ENCODE measurements at places on chromosomes 7 and 10. TPM values are rescaled to one million over a fixed set of nuclear protein-coding genes. Genes with fewer than 3 reads are reported as not detected.

Gene SP8
- not detected for total RNA-seq

Gene PURB
- 18.7 TPM for total RNA-seq

Gene C7orf33
- not detected for total RNA-seq

GRCh38 chr10:22500656-22501340, 155.5 kb downstream of the SPAG6 start:
- H3K27me3 ChIP-seq, result no peaks in the 10 kb centered on the region
- no peak overlapping the region for H3K4me3 ChIP-seq
- no peaks in the 10 kb centered on the region for H3K36me3 ChIP-seq
- H3K27ac ChIP-seq, result no peak overlapping the region

DNA sequence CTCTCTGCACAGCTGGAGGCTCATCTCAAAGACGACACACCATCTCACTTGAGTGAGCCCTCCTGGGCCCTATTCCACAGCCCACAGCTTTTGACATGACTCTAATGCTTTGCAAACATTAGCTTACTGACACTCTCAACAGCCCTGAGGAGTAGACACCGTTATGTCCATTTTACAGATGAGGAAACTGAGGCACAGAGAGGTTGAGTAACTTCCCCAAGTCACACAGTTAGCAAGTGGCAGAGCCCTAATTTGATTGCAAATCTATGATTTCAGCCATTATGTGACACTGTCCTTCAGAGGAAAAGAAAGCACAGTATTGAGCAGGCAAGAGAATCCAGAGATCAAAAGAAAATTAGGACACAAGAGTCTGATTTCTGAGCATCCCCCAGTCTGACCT, 16.0 kb downstream of the SLC25A13 start:
- H3K36me3 ChIP-seq, result no peaks in the 10 kb centered on the region
- H3K27me3 ChIP-seq, result no peaks in the 10 kb centered on the region
- H3K4me3 ChIP-seq, result no peak overlapping the region
- no peak for DNase-seq
- peaks cover 32% of the 10 kb centered on the region for H3K4me1 ChIP-seq

DNA sequence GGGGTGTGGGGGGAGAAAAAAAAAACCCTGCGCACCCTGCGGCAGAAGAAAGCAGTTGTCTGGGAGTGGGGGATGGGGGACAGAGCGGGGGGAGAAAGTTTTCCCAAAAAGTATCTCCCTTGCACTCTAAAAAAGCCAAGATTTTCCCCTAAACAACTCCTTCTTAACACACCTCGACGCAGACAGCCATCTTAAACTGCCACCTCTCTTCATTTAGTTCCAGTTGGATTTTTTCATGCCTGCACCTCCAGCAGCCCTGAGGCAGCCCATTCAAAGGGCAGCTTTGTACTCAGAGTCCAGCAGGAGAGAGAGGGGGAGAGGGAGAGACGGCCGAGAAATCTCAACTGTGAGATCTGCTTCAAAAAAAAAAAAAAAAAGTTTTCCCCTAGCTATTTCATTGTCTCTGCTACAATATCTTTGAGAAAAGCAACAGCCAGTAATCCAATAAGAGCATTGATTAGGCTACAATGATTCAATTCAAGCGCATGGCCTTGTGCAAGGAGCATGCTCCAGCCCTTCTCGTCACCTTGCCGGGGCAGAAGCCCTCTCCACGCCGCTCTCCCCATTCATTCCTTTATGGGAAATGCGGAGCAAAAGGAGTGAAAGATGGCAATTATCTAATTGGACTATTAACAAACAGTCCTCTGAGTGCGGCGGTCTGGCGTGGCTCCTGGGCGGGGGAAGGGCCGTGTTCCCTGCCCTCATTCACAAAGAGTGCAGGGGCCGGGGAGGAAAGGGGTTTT, 939 bp upstream of the VAX1 start:
- H3K27me3 ChIP-seq, result peaks cover 79% of the 10 kb centered on the region
- no peak for DNase-seq
- no peak overlapping the region for H3K27ac ChIP-seq
- no peaks in the 10 kb centered on the region for H3K36me3 ChIP-seq
- H3K4me3 ChIP-seq, result no peak overlapping the region

DNA sequence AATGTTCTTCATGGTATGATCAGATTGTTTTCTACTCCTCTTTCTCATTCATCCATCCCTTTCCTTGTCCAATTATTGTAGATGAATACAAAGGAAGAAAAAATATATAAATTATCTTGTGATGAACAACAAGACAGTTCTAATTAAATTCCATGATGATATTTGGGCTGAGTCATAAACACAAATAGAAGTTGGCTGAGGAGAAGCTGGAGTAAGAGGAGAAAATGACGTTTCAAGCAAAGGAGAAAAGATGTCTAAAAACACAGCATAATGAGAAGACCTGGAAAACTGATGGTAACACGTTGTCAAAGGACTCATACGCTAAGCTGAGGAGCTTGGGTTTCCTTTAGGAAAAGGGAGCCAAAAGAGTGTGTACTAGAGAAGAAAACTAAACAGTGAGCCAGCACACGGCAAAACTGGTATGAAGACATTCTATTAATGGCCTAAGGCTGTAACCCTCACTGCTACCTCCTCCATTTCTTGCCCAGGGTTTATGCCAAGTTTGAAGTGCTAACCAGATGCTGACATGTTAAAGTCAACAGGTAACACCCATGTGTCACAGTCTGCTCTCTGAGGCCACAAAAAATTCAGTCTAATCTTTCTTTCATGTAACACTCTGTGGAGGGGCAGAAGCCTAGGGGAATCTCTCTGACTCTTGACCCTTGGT, 26.1 kb downstream of the ZFAND4 start:
- H3K4me3 ChIP-seq, result no peak overlapping the region
- no peak for DNase-seq
- H3K27ac ChIP-seq, result peak overlapping the region; percentile 64
- H3K36me3 ChIP-seq, result peaks cover 43% of the 10 kb centered on the region

GRCh38 chr7:45582868-45583277, 8.7 kb downstream of the ADCY1 start:
- H3K36me3 ChIP-seq, result no peaks in the 10 kb centered on the region
- H3K4me3 ChIP-seq, result no peak overlapping the region
- H3K4me1 ChIP-seq, result no peaks in the 10 kb centered on the region
- H3K27me3 ChIP-seq, result no peaks in the 10 kb centered on the region

DNA sequence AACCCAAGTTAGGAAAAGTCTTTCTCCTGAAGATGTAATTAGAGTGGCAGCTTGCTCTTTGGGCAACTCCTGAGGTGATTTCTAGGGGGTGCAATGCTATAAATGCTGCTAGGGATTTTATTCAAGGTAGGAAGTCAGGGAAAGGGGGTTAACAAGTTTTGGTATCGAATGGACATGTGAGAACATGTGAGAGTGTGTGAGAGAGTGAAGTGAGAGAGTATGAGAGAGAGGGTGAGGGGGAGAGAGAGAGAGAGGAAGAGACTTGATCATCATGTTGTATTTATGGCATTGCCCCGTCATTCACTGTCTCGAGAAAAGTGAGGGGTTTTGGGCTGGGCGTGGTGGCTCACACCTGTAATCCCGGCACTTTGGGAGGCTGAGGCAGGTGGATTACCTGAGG, 50.9 kb downstream of the MCU start:
- H3K27me3 ChIP-seq, result no peaks in the 10 kb centered on the region
- H3K4me3 ChIP-seq, result no peak overlapping the region
- no peak for DNase-seq
- no peaks in the 10 kb centered on the region for H3K36me3 ChIP-seq
- H3K4me1 ChIP-seq, result peaks cover 41% of the 10 kb centered on the region

- no peaks in the 10 kb centered on the region for H3K36me3 ChIP-seq
- H3K27me3 ChIP-seq, result no peaks in the 10 kb centered on the region
- H3K4me3 ChIP-seq, result no peak overlapping the region
Observed at GRCh38 chr7:69067397-69067796, 530.9 kb upstream of the AUTS2 start.

DNA sequence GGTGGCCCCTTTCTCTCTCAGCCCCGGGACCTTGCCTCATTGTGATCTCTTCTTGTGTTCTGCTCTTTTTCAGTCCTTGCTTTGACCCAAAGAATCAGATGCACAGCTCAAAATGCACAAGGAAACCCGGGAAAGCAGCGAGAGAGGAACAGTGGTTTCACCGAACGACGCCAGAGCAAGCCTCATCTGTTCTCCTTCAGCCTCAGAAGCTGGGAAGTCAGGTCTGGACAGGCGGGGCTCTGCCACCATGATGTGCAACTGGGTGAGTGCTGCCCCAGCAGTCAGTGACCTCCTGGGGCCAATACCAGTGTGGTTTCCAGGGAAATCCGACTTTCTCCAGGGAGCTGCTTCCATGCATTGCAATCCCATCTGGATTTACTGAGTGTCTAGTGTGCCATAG, 133.4 kb downstream of the PRKCQ start:
- no peaks in the 10 kb centered on the region for H3K27me3 ChIP-seq
- DNase-seq, result no peak
- H3K4me3 ChIP-seq, result no peak overlapping the region

DNA sequence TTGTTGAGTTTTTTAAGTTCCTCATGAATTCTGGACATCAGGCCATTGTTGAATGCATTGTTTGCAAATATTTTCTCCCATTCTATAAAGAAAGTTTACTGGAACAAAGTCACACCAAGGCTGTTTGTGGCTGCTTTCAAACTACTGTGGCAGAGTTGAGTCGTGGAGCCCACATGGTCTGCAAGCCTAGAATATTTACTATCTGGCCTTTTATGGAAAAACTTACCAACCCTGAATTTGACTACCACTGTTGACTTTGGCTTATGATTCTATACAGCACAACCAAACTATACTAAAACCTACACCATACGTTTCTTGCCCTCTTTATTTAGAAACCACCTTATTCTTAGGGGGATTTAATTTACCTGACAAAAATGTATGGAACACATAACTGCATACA, 239.1 kb downstream of the KCNMA1 start:
- no peak overlapping the region for H3K4me3 ChIP-seq
- no peak for DNase-seq
- no peaks in the 10 kb centered on the region for H3K36me3 ChIP-seq
- H3K27ac ChIP-seq, result no peak overlapping the region
- H3K4me1 ChIP-seq, result no peaks in the 10 kb centered on the region

DNA sequence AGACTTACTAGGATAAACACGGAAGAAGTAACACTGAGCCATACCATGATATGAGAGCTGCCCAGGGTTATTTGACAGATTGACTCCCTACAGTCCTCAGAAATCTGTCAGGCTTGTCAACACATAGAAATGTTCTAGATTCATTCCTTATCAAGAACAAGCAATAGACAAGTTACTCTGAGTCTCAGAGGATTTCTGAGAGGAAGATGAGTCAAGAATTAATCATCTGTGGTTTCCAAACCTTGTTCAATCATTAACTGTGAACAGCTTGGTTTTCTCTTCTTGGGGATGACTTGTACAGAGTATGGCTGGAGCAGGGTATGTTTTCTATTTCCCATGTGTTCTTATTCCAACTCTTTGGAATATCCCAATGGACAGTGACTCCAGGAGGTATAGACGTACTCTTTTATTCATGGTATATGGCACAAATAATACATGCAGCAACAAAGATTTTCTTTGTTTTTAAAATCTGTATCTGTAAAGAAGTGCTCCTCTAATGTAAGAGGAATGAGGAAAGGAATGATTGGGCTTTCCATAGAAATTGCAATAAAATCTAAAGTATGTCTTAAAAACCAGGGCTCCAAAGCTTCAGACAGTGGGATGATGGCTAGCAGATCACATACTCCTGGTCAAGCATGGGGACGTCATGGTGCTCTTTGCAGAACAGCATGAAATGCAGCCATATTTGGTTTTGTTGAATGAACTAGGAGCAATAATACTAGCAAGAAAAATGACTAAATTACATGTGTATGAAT, 11.9 kb upstream of the SFR1 start:
- no peak overlapping the region for H3K4me3 ChIP-seq
- no peaks in the 10 kb centered on the region for H3K4me1 ChIP-seq
- H3K27ac ChIP-seq, result no peak overlapping the region
- no peak for DNase-seq
- H3K27me3 ChIP-seq, result no peaks in the 10 kb centered on the region
